ENCODE measurements at places on chromosomes 12 and 14.
A peak's percentile ranks its signal among the peaks of the same experiment; 100 is the strongest.

DNA sequence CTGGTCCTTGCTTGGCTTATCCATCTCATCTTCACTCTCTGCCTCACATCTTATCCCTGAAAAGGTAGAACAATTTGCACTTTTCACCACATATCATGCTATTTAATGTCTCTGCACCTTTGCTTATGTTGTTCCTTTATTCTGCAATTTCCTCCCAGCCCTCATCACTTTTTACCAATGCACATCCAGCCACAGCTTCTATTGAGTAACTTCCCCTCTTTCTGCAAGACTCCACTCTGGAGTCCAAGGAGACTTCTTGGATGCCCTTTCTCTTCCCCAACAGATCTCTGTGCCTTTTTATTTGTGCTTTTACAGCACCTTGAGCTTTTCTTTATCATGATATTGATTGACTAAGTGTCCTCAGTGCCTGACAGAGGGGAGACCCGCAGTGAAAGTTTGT is 797.1 kb downstream of the VRK1 start:
- no peak for DNase-seq

- DNase-seq = peak; percentile 74
Observed at GRCh38 chr14:33668066-33668465, 282.8 kb downstream of the EGLN3 start.

DNA sequence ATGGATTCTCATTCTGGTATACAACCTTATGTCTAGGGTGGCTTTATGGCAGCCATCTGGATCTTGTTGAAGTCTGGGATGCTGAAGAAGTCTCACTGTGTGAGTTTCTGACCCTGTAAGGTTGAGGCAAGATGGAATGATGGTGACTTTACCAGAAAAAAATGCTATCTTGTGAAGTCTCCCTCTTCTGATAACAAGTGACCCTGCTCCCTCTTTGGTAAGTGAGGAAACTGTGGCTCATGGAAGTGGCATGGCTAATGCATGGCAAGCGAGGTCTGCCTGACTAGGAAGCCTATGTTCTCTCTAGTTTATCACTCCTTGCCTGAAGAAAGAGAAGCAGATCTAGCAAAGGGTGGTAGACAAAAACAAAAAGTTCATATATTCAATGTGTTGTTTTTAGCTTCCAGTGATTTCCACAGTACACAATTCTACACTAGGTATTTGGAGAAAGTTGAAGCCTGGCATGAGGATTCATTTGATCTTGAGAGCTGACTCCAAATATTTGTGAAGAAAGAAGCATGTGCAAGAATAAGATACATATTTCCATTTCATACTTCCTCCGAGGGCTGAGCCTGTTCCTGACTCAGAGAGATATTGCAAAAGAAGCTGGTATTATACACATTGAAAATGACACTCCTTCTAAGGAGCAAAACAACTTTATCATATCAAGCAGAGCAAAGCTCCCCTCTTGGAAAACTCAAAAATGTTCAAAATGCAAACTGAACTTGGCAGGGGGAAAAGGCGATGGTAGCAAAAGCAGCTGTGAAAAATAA is 63.6 kb downstream of the HELB start:
- DNase-seq = no peak

DNA sequence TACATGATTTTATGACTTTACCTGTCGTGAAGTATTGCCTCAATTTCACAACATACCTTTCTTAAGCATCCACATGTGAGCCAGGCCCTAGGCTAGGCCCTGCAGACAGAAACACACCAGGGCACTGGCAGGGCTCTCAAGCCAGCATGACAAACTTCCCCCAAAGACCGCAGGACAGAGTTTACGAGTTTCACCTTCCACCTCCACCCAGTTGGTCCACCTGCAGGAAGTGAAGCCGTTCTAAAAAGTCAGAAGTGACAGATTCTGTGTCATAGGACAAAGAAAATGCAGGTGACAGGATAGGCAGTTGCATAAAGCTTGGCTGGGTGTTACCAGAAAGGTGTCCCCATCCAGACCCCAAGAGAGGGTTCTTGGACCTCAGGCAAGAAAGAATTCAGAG is 382.3 kb downstream of the PCNX1 start:
- DNase-seq = no peak

DNA sequence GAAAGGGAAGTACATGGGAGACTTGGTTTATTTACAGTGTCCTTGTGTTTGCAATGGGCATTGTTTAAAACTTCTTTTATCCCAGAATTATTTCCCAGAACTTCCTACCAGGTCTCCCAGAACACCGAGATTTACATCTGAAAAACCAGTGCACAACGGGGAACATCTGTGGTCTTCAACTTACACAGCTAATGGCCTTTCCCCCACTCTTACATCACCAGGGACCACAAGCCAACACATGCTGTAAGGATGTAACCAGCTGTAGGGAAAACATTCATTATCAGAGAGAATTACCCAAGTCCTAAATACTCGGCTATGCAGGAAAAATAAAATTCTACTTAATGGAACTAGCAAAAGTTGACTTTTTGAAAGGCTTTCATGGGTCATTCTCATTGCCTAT is 267.6 kb downstream of the DUSP6 start:
- peak; percentile 75 for DNase-seq

DNA sequence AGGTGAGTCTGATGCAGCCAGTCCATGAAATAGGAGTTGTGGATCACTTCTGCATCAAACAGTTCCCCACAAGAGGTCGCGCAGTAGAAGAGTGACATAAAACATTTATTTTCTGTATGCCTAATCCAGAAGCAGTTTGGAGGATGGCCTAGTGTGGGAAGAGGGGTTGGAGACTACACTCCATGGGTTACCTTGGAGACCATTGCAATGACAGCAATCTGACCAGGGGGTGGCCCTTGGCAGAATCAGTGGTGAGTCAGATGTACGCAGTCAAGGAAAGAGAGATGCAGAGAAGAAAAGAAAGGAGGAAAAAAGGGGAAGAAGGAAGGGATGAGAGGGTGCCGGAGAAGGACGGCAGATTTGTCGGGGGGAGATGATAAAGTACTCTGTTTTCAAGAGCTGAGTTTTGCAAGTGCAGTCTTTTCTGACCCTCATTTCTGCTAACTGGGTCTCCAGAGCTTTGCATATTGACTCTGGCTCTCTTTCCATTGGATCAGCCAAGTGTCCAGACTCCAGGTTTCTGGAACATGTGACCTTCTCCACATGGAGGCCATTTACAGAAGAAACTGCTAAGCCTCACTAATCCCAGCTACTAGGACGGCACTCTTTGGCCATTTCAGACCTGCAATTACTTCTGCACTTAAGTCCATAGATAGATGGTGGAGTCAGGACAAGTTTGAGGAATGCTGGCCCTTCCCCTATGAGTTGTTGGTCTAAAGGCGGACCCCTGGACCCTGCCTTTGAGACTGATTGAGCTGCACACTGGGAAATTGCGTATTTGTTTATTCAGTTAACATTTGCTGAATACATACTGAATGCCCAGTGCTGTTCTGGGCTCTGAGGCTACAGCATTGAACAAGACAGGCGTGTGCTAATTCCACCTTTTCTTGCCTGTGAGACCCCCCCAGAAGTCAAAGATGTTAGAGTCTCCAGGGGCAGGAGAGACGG is 424.2 kb downstream of the BCL11B start:
- no peak for DNase-seq

DNA sequence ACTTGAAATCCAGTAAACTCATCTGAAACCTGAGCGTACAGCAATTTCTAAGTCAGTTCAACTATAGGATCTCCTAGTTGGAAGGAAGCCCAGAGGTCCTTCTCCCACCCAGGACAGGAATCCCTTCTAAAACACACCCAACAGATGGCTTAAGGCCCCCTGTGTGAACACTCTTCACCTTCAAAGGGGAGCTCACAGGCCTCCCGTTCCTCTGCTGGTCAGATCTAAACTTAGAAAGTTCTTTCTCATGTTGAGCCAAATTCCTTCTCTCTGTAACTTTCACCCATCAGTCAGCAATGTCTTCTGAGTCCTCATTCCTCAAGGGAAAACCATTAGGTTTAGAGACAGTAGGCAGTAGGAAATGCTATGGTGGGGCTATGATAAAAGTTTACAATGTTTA is 355.2 kb downstream of the PCNX1 start:
- DNase-seq = peak; percentile 13

- DNase-seq = no peak
Observed at GRCh38 chr14:20632448-20632830, 9.1 kb downstream of the OR6S1 start.

DNA sequence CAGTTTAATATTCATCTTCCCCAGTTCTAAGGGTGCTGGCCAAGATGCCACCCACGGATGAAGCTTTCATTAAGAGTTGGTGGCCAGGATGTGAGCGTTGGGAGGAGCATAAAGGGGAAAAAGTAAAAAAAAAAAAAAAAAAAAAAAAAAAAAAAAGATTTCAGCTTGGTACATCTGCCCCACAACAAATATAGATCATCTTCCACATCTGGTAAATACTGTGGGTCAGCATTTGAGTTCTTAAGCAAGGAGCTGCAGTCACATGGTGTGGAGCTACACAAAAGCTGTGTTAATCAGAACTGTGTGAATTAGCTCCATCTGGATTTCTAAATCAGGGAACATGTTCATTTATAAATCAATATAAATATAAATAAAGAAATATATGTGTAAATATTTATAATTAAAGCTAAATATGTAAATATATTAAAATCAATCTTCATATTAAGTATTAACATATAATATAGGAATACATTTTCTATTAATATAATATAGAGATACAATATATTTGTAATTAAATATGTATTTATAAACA is 262.3 kb downstream of the NUAK1 start:
- DNase-seq = no peak
